ENCODE measurements at places on chromosomes 3 and 15.

- DNase-seq, result no peak
Observed at GRCh38 chr3:25430287-25430934, 2.3 kb downstream of the RARB start.

DNA sequence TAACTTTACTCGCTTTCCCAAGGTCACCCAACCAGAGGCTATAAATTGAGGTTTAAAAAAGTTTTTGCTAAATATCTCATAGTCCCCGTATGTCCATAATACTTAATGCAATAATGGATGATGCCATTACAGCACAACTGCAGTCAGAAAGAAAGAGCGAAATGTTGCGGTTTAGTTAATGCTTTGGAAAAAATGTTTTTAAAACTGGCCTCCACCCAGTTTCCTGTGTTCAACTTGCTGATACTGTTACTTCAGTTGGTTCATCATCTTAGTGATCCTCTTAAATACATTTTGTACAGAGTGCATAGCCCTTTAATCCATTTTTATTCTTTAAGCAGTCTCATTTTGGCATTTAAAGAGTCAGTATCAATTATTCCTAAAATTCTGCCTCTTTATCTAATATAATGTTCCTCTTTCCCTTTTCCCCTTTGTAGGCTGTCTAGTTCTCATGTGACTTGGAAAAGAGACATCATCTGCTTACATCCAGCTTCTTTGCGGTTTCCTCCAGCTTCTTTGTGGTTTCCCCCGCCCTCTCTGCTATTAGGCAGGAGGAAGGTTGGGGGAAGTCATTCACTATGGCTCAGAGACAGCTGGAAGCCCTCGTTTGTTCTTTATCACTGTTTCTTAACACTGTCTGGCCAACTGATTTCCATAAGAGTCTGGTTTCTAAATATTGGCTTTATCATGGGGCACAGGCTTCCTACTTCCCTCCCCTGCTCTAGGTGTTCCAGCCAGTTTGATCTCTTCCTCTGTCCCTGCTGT is 154.3 kb downstream of the GOLIM4 start:
- DNase-seq, result no peak

GRCh38 chr15:38216763-38217162 is 35.9 kb upstream of the SPRED1 start:
- DNase-seq, result no peak

GRCh38 chr3:156358232-156358631 is 196.7 kb downstream of the SSR3 start:
- DNase-seq, result no peak
